Activated CD4-positive, alpha-beta T cell treated with anti-CD3 and anti-CD28 coated beads, Interleukin-10, Interleukin-2, amounts not matched to agents 100 ng/mL and 50 ng/mL, durations not matched to agents 16 hours and 8 hours (primary cell): ENCODE measurements at places on chromosomes 7 and 10.

GRCh38 chr7:136290351-136290750 is 313.2 kb upstream of the MTPN start:
- no peak for DNase-seq

DNA sequence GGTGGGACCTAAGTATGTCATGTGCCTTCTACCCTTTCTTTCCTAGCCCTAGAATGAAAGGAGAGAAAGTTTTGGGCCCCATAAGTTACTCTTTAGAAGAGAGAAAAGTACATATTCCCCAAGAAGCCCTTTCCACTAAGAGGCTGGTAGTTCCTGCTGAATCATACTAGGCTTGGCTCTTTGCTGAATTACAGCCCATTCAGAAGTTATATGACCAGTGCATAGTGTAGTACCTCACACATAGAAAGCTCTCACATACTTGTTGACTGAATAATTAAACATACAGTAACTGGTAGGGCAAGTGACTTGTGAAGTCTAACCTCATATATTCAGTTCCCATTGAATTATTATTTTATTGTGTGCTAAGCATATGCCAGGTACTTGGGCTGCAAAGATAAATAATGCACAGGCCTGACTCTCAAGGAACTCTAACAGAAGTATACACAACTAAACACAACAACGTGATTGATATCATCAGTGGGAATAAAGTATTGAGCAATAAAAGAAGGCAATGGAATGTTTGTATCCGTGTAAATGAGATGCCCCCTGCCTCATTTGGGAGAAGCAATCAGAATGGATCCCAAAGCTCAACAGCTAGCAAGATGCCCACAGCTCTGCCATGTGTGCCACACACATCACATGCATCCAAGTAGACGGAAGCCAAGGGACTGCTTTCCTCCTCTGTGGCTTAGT is 38.9 kb upstream of the UBN2 start:
- no peak for DNase-seq

DNA sequence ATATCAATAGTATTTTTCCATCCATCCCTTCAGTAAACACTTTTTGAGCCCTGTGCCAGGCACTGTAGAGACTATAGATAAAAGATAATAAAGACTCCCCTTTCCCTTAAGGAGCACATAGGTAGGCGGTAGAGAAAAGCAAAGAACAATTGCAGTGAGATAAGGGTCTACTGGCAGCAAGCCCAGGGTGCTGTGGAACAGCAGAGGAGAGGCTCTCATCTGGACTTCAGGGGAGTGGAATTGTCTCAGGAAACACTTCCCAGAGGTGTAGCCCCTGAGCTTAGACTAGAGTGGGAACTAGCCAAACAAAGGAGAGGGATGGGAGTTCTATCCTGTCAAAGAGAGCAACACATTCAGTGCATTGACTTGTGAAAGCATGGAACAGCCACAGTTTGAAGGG is 102.0 kb downstream of the NRF1 start:
- DNase-seq = no peak

GRCh38 chr10:60978287-60979115 is 34.5 kb upstream of the RHOBTB1 start:
- DNase-seq = no peak

GRCh38 chr7:45708046-45708950 is 134.1 kb downstream of the ADCY1 start:
- no peak for DNase-seq
